OCI-M1 (cell line): ENCODE measurements at places on chromosomes 7 and 10.

GRCh38 chr10:93963434-93963833 is 30.3 kb upstream of the PLCE1 start:
- DNase-seq: no peak

GRCh38 chr10:6002809-6003510 is 25.6 kb upstream of the IL15RA start:
- DNase-seq: peak; percentile 58

GRCh38 chr7:101671371-101672356 is 42.6 kb upstream of the MYL10 start:
- DNase-seq: no peak

- peak; percentile 45 for DNase-seq
Measured at GRCh38 chr7:99674995-99675742, 4.6 kb downstream of the CYP3A5 start.

GRCh38 chr10:14621037-14621436 is 153.7 kb downstream of the FAM107B start:
- no peak for DNase-seq

DNA sequence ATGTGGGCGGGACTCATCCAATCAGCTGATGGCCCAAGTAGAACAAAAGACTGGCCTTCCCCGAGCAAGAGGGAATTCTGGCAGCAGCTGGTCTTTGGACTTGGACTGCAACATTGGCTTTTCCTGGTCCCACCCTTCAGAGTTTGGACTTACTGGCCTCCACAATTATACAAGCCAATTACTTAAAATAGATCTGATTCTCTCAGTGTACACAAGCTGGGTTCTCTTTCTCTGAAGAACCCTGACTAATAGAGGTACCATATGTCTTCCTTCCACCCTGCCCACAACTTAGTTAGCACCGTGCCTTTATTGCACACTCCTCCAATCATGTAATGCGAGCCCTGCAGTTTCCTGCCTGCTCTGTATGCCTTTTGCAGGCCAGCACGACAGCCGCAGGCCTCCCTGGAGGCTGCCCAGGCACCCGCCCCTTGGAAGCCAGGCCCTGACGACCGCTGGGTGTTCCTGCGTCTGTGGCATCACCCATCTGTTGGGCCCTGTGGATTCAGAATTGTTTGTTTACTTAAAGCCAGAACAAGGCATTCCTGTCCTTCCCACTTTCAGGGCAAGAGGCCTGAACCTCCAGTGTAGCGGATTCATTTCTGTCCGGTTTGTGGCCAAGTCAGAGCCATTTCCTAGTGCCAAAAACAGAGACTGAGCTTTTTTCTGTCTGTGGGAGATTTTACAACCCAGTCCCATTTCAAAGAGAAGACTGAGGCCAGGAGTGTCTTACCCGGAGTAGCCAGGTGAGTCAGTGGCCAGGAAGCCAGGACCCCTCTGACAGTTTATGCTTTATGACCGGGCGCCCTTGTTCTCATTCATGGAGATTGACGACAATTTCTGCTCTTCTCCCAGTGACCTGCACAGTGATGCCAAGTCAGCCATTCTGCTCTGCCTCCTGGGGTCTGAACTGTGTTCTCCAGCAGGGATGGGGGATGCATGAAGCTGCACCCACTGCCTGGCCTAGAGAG is 968 bp upstream of the INMT start:
- no peak for DNase-seq

GRCh38 chr10:17029581-17030271 is 99.9 kb downstream of the CUBN start:
- peak; percentile 88 for DNase-seq

DNA sequence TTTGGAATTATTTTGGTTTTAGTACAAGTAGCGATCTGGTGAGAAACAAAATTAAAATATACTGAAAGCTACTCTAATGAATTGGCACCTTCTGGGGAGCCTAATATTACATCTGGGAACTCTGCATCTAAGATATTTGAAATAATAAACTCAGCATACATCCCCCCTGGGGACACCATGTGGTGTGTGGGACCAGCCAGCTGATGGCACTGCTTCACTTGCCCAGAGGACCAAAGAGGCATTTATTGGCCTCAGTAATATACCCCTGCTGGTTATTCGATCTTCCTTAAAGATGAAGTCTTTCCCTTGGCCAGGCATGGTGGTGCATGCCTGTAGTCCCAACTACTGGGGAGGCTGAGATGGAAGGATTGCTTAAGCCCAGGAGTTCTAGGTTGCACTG is 195.1 kb upstream of the AUTS2 start:
- DNase-seq: peak; percentile 7
